ENCODE measurements at places on chromosomes 1 and 21. TPM values are rescaled to one million over a fixed set of nuclear protein-coding genes. Genes with fewer than 3 reads are reported as not detected.

Gene IRF6
- 1.9 TPM for total RNA-seq

DNA sequence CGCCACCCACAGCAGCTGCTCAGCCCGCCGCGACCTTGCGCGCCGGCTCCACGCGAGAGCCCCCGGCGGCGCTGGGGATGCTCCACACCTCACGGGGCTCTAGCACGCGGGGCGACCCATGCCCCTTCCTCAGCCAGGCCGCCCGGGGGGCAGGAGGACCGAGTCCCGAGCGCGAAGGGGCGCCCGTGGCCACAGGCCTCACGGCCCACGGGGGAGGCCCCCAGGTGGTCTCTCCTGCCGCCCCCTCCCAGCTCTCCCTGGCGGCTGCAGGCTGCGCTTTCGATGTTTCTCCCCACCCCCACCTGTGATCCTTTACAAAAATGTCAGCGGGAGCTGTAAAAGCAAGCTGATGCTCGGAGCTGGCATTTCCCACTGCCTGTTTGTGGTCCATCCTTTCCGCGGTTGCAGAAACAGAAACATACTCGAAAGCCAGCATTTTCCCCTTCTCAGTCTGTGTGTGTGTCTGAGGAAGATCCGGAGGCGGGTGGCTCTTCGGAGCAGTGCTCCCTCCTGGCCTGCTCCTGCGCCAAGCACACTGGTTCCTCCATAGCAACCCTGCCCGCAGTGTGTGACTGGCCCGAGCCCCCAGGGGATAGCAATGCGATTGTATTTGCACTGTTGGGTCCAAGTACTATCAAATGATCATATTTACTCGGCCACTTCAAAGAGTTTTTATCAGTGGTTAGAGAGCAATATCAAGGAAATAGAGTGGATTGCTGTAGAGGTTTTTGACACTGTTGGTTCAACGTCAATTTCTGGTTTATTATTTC is 2.1 kb downstream of the KIF26B start:
- DNase-seq: no peak

DNA sequence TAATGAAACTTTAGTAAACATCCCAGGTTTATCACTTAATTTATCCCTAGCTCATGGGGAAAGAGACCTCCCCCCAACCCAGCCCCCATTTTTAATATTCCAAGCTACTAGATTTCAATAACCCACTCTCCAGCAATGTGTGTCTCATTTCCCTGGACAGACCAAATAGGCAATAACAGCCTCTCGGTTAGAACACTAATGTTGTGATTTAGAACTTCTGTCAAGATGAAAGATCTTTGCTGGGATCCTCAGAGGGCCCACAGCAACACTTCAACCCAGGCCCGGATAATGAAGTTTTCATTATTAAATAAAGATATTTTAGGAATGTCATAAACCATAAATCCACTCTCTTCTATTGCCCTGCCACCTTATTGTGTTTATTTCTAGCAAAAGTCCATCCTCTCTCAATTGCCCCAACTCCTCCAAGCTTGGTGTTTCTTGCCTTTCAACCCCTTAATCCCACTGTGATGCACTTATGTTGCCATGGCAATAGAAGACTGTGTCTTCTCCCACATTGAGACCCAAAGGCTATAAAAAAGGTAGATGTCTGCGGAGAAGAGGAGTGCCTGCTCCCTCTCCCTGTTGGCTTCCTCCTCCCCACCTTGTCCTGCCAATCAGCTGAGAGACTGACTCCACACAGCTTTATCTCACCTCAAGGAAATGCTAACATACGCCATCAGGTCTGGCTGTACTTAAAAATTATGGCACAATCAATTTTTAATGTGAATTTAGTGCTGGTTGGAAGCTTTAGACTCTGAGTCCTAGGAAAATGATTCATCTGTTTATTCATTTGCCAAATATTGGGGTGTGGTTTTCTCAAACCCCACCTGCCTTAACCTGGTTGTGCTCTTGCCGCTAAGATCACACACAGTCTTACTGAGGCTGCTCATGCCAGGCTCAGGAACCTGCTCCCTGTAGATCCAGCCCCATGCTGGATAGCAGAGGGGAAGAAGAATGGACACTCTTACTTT is 258.3 kb upstream of the CAMK1G start:
- no peak for DNase-seq

- no peak for DNase-seq
Observed at GRCh38 chr1:221716713-221717484, 25.0 kb downstream of the DUSP10 start.

- no peak for DNase-seq
Observed at GRCh38 chr21:37415939-37416338, 49.4 kb downstream of the DYRK1A start.

DNA sequence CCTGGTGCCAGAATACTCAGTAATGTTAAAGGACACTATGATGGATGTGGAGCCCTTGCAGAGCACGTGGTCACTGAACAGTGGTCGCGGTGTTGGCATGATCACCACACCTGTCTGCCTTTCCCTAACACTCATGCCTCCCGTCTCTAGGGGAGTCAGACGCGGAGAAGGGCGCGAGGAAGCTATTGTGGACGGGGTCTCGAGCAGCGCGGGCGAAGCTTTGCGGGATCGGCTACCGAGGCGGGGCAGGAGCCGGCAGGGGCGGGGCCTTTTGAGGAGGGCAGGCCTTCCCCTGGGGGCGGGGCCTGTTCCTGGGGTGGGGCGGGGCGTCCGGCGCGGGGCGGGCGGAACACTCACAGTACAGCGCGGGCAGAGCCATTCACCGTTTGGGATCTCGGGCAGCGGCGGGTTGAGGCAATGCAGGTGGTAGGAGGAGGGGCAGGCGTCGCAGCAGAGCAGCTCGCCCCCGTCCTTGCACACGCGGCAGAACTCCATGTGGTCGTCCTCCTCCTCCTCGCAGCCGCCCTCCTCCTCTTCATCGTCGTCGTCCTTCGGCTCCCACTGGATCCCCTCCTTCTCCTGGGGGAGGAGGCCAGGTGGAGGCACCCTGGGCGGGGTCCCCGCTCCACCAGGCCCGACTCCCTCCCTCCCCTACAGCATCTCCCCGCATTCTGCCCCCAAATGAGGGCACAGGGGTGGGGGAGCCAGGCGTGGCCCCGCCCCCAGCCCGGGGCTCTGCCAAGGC is 31.5 kb downstream of the CHD5 start:
- peak; percentile 61 for DNase-seq

GRCh38 chr1:23449958-23450357 is 25.4 kb upstream of the TCEA3 start:
- DNase-seq: no peak

Measured in aorta (tissue), 5 donors.